ENCODE measurements at places on chromosomes 5 and 9.

DNA sequence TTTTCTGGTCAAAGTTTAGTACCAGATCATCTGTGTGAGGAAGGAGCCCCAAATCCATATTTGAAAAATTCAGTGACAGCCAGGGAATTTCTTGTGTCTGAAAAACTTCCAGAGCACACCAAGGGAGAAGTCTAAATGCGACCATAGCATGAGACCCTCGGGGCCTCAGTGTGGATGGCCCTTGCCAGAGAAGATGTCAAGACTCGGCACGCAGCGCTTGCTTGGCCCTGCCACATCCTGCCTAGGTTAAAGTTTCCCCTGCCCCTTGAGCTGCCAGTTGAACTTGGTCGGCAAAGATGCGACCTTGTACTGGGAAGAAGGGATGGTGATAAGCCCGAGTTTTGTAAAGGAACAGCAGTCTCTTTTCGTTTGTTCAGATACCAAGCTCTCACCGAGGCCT, 65.8 kb downstream of the IL31RA start:
- no peak for DNase-seq

DNA sequence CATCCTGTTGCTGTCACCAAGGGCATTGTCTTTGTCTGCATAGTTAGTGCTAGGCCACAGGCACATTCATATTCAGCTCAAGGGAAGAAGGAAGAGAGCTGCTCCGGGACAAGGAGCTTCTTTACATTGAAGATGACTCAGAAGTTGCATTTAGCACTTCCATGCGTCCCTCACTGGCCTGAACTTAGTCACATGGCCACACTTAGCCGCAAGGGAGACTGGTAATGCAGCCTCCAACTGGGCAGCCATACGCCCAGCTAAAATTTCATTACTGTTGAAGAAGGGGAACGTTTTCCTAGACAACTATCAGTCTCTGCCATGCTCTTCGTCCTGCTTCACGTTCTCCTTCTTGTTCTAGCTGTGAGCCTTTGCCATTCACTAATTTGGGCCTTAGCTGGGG, 20.0 kb downstream of the ACTL7B start:
- peak; percentile 84 for DNase-seq

- no peak for DNase-seq
Measured at GRCh38 chr5:77635917-77636640, 2.4 kb downstream of the OTP start.

DNA sequence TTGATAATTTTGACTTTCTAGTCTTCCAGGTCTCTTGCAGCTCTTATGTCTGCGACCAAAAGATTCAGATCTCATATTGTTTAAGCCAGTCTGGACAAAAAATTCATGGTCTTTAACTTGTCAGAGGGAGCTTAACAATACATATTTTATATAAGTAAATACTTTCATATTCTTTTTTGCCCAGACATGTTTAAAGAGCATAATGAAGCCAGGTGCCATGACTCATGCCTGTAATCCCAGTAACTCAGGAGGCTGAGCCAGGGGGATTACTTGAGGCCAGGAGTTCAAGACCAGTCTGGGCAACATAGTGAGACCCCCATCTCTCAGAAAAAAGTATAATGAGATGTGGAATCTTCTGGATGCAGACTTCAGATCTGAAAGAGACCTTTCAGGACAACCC, 69.8 kb downstream of the JMY start:
- DNase-seq: no peak

- DNase-seq: no peak
Measured at GRCh38 chr5:36200513-36200912, 41.2 kb downstream of the NADK2 start.

GRCh38 chr5:147485046-147485445, 24.8 kb downstream of the DPYSL3 start:
- no peak for DNase-seq

DNA sequence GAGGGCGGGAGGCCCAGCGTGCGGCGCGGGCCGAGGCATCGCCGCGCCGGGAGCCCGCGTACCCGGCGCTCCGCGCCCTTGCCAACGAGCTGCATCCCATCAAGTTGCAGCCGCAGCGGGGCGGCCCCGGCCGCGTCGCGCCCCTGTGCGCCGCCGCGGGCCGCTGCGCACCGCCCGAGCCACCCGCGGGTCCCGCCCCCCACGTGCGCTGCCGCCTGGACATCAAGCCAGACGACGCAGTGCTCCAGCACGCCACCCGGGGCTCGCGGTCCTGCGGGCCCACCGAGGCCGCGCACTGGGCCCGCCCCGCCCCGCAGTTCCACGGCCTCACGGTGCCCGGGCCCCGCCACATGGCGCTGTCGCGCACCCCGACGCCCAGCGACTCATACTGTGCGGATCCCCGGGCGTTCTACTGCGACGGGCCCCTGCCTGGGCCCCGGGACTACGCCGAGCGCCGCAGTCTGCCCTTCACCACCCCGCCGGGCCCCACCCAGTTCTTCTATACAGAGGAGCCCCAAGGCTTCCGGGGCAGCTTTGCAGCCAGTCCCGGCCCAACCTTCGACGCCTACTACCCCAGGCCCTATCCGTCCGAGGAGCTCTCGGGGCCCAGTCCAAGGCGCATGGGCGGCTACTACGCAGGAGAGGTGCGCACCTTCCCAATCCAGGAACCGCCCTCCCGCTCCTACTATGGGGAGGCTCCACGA, 2.6 kb downstream of the AJM1 start:
- no peak for DNase-seq

- DNase-seq: no peak
Measured at GRCh38 chr9:9631284-9631683, 981.5 kb downstream of the PTPRD start.

GRCh38 chr9:89410641-89411350, 87.1 kb downstream of the SEMA4D start:
- DNase-seq: no peak

DNA sequence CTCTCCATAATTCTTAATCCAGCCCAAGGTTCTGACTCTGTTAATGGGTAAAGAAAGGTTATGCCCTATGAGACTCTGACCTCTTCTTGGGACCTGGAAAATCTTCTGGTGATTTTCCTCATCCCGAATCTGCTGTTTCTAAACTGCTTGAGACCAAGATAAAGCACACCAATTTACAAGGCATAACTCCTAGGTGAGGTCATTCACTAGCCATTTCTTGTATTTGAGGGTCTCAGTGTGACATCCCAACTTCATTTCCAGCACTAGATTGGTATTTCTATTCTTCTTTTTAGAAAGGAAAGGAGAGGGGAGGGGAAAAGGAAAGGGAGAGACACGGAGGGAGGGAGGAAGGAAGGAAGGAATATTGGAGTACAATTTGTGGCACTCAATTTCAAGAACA, 51.6 kb downstream of the SLC1A1 start:
- no peak for DNase-seq

- no peak for DNase-seq
Measured at GRCh38 chr9:694403-695154, 146.9 kb upstream of the DMRT1 start.

- DNase-seq: no peak
Measured at GRCh38 chr5:109694451-109694891, 4.7 kb downstream of the MAN2A1 start.

GRCh38 chr9:116142706-116143492, 10.7 kb upstream of the PAPPA start:
- no peak for DNase-seq

- peak; percentile 70 for DNase-seq
Measured at GRCh38 chr9:130835441-130836298, 616 bp downstream of the ABL1 start.

GRCh38 chr5:167814040-167814439, 477.4 kb upstream of the WWC1 start:
- no peak for DNase-seq

DNA sequence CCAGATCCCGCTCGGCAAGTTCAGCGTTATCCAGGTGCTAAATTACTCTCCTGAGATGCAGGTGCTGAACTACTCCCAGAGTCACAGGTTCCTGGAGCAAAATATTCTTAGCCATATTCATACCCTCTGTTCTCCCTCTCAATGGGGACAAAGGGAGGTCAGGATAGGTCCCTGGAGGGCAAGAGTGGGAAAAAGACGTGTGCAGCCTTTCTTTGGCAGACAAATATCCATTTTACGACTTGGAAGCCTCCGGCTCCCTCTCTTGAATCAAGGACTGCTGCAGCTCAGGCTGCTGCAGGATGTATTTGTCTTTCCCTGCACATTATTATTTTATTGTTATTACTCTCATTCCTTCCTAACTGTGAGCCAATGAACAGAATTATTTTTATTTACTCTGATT, 590.2 kb downstream of the NR2F1-AS1 start:
- no peak for DNase-seq

DNA sequence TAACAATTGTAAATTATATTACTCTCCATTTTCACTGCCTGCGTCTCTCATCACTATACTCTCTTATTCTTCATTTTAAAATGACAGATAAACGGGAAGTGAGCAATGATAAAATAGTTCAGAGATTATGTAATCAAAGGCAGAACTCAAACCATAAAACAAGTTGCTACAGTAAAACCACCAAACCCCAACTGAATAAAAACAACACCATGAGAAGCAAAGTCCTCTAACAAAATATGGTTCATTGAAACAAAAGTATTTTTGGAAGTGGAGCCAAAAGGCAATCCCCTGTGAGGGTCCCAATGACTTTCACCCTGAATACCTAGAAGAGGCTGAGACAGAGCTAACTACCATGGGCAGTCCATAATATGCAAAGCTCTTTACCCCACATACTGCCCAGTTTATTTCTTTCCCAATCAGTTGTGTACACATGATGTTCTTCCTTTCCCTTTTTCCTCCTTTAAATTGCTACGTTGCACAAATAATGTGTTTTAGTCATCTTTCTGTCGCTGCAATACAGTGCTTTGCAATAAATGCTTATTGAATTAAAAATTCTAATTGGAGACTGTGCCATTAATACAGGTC, 64.0 kb upstream of the PTGER4 start:
- DNase-seq: peak; percentile 83

DNA sequence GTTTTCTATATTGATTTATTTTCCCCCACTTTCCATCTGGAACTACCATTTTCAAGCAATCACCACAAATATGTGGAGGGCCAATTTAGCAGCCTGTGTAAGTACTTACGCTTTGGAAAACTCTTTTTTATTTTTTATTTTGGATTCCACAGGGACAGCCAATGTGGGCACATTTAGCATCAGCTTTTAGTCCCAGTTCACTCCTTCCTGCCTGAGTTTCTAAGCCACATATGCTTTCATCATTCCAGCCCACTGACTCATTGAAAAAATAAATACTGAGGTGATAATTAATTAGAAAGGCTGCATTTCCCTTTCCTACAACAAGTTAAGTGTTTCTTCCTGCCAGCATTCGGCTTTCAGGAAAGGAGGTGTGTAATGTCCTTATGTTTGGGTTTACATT, 76.8 kb downstream of the TMEM167A start:
- no peak for DNase-seq

DNA sequence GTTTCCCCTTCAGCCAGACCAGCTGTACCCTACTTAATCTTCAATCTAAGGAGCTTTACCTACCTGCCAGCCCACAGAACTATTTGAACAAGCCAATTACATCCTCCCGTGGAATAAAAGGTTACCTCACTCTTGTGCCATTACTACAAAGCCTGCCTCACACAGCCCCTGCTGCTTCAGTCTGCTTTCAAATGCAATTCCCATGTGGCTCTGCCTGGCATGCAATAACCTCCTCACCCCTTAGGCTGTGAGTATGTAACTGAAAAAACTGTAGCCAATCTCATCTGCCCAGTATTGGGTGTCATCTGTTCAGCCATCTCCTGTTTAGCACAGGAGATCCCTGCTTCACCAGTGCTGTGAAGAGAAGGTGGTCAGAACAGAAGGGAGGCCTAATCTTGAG, 6.1 kb upstream of the GCNT1 start:
- peak; percentile 67 for DNase-seq

- no peak for DNase-seq
Measured at GRCh38 chr9:81841333-81841732, 86.9 kb upstream of the SPATA31D4 start.

GRCh38 chr9:98214811-98215210, 22.4 kb upstream of the CORO2A start:
- DNase-seq: no peak

- DNase-seq: no peak
Measured at GRCh38 chr9:101510459-101510858, 23.2 kb upstream of the RNF20 start.

DNA sequence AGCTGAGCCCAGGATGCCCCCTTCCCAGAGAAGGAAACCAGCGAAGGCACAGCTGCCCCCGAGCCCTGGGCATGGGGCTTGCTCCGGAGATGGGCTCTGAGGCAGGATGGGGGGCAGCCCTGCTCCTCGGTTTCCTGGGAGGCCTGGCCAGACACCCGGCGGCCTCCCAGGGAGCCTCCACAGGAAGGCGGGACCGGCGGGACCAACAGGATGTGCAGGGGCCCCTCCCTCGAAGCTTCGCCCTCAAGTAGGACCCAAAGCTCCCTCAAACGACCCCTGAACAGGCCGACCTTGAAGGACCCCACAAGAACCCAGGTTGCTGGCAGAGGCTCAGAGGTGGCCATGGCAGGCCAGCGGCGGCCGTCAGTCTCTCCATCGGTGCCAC, 11.7 kb downstream of the EXD3 start:
- peak; percentile 69 for DNase-seq

- DNase-seq: no peak
Measured at GRCh38 chr9:114525513-114525912, 20.2 kb upstream of the WHRN start.

DNA sequence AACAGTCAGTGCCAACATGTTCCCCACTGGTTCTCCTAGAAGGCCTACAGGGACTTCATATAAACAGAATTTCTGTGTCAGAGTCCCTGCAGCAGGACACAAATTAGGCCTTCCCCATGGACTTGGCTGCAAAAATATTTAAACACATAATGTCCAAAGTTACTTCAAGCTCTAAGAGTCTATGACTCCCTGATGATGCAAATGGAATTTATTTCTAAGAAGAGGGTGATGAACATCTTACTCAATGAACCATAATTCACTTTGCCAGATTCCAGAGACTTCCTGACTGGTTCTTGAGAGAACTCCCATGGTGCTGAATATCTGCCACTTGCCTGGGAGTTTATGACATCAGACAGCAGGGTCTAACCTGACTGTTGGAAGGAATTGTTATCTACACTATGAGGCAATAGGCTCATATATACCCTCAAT, 32.7 kb upstream of the ADRA1B start:
- DNase-seq: no peak

DNA sequence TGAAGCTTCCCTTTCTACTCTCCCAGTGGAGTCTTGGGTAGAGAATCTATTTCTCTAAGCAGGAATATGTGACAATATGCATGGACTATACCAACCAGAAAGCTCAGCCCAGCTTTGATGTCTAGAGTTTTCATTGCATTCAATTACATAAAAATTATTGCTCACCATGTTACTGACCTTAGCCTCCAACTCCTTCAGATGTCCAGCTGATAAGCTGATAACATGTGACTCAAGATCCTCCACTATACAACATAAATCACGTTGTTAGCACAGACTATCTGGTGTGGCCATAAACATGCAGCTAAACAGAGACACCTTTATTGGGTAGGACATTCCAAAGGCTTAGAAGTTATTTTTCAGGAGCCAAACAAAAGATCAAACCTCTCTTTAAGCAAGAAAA, 1168.2 kb downstream of the CDH12 start:
- DNase-seq: no peak
